NCI-H1092 (cell line): ENCODE measurements at places on chromosomes 11 and 22.

- no peak for DNase-seq
Measured at GRCh38 chr11:12017243-12017678, 8.8 kb upstream of the DKK3 start.

GRCh38 chr11:1297576-1298473 is 11.6 kb downstream of the TOLLIP start:
- DNase-seq: no peak

- DNase-seq: no peak
Measured at GRCh38 chr22:43830931-43831560, 18.9 kb upstream of the EFCAB6 start.

DNA sequence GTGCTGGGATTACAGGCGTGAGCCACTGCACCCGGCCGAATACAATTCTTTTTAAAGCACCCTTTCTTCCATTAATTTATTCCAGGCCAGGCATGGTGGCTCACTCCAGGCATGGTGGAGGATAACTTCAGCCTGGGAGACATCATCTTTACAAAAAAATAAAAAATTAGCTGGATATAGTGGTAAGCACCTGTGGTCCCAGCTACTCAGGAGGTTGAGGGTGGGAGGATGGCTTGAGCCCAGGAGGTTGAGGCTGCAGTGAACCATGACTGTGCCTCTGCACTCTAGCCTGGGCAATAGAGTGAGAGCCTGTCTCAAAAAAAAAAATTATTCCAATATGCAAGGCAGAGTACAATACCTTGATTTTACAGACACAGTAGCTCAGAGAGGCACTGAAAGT is 11.4 kb downstream of the TAGLN start:
- DNase-seq: no peak

- no peak for DNase-seq
Measured at GRCh38 chr11:65526744-65527143, 1.9 kb downstream of the SCYL1 start.

- no peak for DNase-seq
Measured at GRCh38 chr22:40441761-40442390, 71.5 kb downstream of the SGSM3 start.

- no peak for DNase-seq
Measured at GRCh38 chr11:71843858-71844257, 10.9 kb downstream of the DEFB108B start.

DNA sequence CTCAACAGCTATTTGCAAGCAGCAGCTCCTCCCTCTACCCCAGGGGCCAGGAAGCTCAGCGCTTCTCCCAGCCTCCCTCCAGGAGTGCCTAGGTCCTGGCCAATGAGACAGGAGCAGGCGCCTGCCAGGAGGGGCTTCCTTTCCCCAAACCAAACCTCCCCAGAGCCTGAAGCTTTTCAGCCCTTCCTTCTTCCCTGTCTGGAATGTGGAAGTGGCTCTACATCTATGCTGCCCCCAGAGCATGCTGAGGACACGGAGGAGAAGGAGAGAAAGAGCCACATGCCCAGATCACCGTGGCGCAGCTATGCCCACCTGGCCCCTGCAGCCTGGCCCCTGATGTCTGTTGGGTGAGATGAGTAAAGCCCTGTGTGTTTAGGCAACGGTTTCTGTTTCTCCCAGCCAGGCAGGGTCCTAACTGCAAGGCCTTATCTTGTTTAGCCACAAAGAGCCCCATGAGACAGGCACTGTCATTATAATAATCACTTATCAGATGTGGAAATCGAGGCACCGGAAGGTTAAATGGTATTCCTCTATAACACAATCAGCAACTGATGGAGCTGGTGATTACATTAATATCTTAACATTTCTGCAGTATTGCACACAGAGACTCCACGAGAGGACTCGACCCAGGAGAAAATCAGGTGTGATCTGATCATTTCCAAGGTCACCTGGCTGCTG is 315.8 kb downstream of the CTTN start:
- no peak for DNase-seq

GRCh38 chr11:65204646-65205601 is 23.2 kb downstream of the CAPN1 start:
- DNase-seq: peak; percentile 43

DNA sequence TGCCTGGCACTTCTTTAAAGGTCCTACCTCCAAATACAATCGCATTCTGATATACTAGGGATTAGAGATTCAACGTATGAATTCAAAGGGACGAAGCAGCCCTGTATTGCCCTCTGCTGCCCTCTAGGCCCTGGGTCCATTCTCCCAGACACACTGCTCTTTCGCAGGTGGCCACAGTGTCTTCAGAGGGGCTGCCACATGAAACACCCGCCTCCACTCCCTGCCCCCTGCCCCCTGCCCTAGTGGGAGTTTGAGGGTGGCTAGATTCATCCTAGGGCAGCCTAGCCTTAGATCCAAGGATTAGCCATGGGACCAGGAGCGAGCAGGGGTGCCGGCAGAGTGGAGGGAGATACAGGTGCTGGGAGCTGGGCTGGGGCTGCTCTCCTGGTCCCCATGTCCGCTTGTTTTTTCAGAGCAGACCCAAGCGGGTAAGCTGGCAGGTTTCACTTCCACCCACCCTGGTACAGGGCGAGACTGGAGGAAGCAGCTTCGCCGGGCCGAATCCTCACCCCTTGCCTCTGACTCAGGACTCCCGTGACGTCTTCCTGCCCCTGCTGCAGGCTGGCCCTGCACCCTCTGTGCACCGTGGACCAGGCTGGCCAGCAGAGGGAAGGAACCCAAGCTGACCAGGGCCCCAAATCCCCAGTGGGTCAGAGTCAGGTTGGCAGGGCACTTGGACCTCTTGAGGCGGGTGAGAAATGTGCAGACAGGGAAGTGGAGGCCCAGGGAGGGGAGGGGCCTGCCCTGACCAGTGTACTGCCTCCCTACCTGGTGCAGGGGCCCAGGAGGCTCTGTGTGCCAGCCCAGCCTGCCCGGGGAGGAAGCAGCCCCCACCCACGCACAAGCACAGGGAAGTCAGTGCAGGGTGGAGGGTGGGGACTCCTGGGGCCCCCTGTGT is 28.4 kb upstream of the HMOX1 start:
- DNase-seq: no peak

DNA sequence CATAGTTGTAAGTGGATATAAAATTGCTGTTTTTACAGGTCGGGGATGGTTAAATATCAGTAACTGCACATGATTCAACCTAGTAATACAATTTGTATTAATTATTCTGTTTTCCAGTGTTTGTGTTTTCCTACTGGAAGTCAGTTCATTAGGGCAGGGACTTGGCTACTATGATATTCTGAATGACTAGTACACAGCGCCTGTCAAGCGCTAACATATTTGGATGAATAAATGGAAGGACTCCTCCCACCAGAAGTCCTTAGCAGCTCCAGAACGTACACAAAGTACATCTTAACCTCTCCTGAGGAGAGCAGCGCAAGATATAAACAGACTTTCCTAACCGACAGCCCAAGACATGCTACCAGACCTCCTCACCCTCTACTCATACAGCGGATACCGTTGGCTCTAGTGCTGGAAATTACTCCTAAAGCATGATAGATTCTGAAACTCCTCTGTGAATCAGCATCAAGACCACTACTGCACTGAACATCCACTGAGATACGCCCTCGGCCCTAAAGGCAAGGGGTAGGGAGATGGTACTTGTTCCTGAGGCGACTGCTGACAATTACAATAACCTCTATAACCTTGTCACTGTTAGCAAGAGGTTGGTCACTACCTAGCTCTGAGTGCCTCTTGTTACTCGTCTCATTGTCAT is 79.1 kb downstream of the RDX start:
- DNase-seq: no peak

DNA sequence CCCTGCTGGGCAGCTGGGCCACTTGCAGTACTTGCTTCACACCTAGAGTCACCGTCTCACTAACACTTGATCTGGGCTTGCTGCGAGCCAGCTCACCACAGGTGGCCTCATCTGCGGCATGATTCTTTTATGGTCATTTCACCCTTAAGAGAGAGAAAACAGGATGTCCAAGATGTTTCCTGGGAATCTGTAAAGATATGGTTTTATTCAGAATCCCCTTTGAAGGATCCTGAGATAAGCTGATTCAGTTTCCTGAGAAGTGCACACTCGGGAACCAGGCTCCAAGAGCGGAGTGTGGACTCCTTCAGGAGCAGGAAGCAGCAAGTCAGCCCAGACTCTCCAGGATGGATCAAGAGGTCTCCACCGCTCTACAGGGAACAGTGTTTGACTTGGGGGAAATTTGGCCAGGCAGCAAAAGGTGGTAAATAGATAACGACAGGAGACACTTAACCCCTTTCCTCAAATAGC is 21.8 kb upstream of the TP53AIP1 start:
- DNase-seq: no peak

- DNase-seq: no peak
Measured at GRCh38 chr11:115698243-115698642, 194.0 kb upstream of the CADM1 start.

- no peak for DNase-seq
Measured at GRCh38 chr22:48937032-48937639, 890.5 kb downstream of the BRD1 start.

- no peak for DNase-seq
Measured at GRCh38 chr11:20489948-20490347, 102.4 kb downstream of the PRMT3 start.

DNA sequence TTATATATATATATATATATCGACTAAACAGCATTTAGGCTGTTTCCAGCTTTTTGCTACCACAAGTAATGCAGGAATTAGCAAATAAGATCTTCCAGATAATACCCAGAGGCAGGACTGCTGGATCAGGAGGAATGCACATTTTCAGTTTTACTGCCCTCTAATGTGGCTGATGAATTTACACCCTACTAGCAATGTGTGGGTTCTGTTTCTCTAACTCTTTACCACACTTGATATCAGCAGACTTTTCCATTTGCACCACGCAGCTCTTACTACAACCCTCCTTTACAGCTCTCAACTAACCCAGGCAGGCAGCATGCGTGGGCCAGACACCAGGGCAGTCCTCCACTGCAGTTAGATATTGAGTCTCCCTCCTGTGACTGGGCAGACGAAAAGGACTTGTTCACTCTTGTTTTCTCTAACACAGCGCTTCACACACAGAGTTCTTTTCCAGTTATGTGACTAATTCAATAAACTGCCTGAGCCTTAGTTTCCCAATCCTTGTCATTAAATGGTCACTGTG is 67.7 kb downstream of the IGLL5 start:
- DNase-seq: no peak

- no peak for DNase-seq
Measured at GRCh38 chr22:22821340-22821739, 66.3 kb upstream of the IGLL5 start.

GRCh38 chr11:14065141-14065540 is 102.6 kb downstream of the SPON1 start:
- no peak for DNase-seq

GRCh38 chr22:35523167-35523947 is 17.3 kb upstream of the RASD2 start:
- peak; percentile 58 for DNase-seq

DNA sequence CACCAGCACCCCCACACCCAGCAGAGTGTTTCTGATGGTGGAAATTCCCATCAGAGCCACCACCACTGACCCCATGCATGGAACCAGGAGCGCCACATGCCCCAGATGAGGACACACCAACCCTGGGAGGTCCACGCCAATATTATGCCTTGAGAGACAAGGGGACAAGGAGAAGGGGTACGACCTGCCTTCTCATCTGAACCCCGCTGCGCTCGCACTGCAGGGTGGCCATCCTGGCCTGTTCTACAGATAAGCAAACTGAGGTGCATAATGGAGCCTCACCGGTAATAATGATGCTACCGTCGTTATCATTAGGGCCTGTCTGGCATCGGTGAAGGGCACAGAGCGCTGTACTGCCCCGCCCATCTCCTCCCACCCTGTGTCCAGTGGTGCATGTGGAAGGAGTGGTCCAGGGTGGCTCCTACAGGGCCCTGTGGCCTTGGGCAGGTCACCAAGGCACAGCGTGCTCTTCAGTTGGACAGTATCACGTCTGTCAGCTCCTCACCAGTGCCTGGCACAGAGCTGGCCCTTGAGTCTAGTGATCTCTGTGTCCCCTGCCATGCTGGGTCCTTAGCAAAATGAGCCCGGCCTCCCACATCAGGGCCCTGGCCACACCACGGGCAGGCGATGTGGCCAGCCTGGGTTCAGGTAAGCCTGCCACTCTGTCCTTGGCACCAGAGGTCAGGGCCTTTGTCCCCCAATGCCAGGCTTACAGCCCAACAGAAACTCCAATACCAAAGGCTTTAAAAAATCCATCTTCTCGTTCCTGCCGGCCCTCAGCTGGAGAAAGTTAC is 92.2 kb downstream of the PHF21B start:
- DNase-seq: no peak

GRCh38 chr11:35742707-35743454 is 80.3 kb downstream of the TRIM44 start:
- DNase-seq: no peak

GRCh38 chr11:123586568-123586967 is 67.9 kb downstream of the SCN3B start:
- no peak for DNase-seq

DNA sequence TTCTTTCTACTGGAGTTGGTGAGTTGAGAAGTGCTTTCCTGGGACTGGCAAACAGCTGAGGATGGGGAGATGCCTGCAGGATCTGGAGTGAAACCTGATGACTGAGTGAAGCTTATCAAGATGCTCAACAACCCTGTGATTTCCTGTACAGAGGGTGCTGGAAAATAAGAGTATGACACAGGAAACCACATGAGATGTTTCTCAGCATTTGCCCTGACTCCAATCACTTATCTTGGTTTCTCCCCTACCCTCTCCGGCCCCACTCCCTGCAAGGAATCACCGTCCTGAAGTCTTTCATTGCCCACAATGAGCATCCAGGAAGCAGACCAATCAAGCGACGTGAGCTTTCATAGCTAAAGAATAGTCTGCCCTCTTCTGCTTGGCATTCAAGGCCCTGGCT is at the start of gene MRGPRX2:
MRGPRX2 (minus strand) TSS at position 89 of the 400 bp plus-strand sequence. CDS start 4,315 bp downstream, outside the sequence.
- no peak for DNase-seq

DNA sequence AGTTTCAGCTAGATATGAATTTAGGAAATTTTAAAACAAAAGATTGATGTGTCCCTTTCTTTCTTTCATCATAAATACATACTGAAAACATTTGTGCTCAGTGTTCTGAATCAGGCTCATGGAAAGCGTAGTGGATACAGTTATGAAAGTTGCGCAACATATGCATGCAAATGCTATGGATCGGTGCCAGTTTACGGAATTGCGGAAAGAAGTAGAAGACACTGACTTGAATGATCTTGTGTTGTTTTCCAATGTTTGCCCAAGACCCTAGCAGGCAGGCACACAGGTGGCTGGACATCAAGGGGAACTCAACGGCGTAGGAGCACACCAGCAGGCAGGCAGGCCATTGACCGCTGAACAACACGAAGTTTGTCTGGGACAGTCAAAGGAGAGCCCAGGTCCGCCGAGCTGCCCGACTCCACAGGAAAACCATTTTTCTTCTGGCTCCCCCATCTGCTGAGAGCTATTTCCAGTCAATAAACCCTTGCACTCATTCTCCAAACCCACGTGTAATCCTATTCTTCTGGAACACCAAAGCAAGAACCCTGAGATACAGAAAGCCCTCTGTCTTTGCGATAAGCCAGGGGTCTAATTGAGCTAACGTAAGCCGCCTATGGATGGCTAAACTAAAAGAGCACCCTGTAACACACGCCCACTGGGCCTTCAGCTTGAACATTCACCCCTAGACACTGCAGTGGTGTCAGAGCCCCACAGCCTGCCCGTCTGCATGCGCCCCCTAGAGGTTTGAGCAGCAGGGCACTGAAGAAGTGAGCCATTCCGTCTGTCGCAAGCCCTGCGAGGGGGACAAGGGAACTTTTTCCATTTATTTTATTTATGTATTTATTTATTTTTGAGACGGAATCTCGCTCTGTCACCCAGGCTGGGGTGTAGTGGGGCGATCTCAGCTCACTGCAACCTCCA is 7.4 kb upstream of the BIRC3 start:
- no peak for DNase-seq
